ENCODE measurements at places on chromosomes 6 and 20.

DNA sequence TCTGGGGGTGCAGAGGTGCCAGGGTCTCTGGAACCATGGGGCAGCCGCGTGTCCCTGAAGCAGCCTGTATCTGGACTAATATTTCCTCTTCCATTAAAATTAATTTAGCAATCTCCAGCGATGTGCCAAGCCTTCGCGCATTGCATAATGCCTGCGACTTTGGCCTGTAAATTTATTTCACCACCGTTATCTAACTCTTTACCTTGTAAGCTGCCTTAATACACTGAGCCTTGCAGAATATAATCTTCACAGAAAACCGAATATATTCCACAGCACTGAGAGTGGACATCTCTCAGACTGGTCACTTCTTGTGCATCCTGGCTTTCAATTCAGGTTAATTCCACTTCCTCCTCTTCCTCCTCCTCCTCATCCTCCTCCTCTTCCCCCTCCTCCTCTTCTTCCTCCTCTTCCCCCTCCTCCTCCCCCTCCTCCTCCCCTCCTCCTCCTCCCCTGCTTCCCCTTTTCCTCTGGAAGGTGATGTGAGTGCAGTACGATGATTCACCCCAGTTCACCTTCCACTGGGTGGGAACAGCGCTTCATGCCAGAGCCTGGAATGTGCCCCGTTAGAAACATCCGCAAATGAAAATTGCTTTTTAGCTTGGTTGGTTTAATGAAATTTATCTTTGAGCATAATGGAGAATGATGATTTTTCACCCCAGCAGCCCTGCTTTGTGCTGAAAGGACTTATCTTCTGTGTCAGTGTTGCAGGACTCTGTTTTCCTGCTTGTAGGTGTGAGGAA is 101.4 kb downstream of the CDH4 start:
- no peak for DNase-seq

GRCh38 chr6:2510316-2510715 is 240.4 kb downstream of the MYLK4 start:
- no peak for DNase-seq

GRCh38 chr20:53623454-53624211 is 30.0 kb upstream of the ZNF217 start:
- DNase-seq: no peak

DNA sequence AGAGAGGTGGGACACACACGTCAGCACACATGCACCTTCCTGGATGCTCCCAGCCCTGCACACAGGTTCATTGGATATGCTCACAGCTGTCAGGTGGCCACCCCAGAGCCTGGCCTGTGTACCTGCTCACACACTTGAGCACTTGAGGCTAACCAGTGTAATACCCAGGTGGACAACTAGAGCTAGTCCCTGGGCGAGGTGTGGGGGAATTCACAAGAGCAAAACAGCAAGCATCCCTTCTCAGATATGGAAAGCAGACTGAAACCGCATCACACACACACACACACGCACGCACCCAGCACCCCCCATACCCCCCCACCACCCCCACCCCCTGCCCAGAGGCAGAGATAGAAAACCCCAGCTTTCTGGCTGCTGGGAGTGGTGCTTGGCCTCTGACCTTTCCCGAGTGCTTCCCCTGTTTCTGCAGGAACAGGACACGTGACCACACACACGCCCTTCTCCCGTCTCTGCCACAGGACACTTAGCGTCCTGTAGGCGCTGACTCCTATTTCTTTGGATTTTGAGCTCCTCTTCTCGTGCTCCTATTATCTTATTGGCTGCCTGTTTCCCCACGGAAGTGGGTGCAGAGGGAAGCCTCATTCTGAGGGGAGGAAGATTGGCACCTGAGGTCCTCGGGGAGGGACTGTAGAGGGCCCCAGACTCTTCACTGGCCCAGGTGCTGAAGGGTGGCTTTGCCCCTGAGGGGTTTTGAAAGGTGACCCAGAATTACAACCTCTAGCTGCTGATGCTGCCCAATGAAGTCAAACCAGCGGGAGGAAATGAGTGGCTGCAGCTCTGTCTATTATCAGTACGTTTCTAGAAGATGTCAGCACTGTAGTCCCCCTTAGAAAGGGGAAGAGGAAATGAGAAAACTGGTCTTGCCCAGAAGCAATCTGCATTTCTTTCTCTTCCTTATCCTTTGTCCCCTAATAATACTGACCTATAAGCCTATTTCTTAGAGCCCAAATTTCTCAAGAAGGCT is 65.8 kb downstream of the SYTL3 start:
- DNase-seq: no peak

GRCh38 chr6:157322792-157323254 is 496 bp downstream of the TMEM242 start:
- no peak for DNase-seq

DNA sequence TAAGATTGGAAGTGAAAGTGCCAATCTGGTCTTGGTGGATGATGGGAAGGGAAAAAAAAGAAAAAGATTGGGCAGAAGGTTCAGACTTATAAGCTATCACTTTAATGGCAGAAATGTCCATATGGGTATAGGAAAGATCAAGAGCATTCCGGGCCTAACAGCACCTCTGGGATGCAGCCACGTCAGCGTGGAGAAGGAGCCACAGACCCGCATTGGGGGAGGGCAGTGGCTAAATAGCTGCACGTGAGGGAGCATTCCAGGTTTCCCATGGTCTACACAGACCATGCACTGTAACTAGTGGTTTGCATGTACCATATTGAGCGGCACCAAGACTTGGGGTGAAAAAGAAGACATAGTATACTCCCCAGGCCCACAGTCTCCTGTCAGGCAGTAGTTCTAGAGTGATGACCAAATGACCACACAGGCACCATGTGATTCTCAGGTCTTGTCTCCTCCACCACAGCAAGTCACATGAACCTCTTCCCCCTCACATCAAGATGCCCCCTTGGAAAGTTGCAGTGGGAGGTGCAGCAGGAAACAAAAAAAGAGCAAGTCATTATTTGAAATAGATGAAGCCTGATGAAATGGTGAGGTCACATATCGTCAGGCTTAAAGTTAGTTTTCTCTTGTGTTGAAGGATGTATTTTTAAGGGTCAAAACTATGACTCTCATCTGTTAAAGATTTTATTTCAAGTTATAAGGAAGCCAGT is 94.4 kb upstream of the TNFAIP3 start:
- no peak for DNase-seq

- no peak for DNase-seq
These were observed 3.1 kb downstream of the RSPH3 start for GRCh38 chr6:158996856-158997255.

DNA sequence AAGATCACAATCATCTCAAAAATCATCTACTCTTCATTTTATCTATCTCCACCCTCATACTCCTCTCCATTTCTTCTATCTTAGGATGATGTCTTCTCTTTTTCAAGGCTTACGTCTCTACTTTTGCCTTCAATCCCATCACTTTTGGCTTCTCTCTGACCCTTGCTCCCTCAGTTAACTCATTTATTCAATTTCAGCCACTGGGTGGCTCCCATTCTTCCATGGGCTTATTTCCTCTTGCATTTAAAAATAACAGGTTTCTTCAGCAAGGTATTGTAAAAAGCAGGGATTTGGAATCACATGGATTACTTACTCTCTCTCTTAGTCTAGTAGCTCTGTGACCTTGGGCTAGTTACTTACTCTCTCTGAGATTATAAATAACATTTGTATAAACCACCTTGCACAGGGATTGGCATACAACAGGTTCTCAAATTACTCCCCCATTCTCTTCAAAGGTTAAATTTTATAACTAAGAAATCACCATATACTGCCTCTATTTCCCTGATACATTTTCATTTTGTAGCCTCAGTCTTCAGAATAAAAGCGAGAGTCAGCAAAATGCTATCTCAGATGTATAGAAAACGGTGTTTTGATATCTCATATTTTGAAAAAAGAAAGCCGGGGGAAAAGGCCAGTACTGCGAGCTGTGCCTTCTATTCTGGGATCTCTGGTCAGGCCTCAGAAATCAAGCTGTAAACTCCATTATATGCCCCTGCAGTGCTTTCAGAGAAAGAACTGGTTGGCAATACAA is 5.5 kb downstream of the ZSCAN12 start:
- DNase-seq: no peak

DNA sequence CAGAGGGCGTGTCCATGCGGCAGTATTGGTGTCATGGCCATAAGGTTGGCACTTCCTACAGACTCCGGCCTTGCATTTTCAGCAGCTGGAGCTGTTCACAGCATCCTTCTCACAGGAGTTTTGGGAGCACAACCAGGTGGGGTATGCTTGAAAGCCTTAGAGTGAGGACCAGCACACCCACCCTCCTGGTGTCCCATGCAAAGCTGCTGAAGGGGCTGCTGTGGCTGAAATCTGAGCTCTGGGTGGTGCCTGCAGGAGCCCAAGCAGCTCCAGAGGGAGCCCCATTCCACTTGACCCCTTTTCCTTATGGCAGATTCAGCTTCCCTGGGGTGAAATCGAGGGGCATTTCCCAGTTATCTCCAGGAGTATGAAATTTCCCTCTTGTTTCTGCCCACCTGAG is 74.0 kb upstream of the BHLHE23 start:
- DNase-seq: no peak

- no peak for DNase-seq
These were observed 101.8 kb upstream of the AKIRIN2 start for GRCh38 chr6:87803791-87804190.

DNA sequence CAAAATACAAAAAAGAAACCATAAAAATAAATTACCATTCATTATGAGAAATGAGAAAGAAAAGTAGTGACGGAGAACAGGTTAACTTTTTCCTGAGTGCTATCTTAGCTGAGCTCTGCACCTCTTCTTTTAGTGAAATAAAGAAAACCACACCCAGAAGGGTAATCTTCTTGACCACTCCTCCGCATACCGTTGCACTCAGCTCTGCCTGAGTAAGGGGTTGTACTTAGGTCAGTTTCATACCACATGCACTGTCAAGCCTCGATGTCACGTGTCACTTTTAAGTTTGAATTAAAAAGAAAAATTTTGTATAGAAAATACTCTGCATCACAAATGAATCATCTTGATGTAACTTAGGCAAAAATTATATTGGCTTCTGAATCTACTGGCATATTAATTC is 2.8 kb downstream of the EZR start:
- no peak for DNase-seq

DNA sequence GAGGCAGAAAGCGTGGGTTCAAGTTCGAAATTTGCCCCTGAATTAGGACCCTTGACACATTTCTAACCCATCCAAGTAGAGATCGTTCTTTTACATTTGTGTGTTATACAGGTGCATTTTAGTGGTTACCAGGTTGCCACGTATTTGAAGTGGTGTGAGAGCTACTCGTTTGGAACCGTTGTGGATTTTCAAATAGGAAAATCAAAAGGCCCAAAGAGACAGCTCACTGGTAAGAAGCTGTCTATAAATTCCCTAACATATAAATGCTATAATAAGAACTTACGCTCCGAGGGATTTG is 1.6 kb upstream of the REV3L start:
- DNase-seq: no peak

- no peak for DNase-seq
These were observed 161.1 kb downstream of the FARS2 start for GRCh38 chr6:5422321-5422915.

- DNase-seq: no peak
These were observed 504.2 kb upstream of the ID4 start for GRCh38 chr6:19332806-19333460.

GRCh38 chr6:168071620-168072019 is 7.4 kb downstream of the FRMD1 start:
- DNase-seq: no peak

DNA sequence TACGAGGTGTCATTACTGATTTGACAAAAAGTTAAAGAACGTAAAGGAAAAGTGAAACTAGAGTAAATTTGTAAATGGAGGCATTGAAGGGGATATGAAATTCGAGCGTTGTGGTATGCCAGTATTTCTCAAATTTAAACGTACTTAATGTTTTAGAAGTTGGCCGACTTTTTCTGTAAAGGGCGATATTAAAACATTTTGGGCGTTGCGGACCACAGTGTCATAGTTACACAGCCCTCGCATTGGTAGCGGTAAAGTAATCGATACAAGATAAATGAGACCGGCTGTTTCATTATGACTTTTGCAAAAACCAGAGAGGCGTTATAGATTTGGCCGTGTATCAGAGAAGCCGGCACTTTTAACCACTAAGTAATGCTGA is 39.6 kb downstream of the OR2B2 start:
- no peak for DNase-seq

DNA sequence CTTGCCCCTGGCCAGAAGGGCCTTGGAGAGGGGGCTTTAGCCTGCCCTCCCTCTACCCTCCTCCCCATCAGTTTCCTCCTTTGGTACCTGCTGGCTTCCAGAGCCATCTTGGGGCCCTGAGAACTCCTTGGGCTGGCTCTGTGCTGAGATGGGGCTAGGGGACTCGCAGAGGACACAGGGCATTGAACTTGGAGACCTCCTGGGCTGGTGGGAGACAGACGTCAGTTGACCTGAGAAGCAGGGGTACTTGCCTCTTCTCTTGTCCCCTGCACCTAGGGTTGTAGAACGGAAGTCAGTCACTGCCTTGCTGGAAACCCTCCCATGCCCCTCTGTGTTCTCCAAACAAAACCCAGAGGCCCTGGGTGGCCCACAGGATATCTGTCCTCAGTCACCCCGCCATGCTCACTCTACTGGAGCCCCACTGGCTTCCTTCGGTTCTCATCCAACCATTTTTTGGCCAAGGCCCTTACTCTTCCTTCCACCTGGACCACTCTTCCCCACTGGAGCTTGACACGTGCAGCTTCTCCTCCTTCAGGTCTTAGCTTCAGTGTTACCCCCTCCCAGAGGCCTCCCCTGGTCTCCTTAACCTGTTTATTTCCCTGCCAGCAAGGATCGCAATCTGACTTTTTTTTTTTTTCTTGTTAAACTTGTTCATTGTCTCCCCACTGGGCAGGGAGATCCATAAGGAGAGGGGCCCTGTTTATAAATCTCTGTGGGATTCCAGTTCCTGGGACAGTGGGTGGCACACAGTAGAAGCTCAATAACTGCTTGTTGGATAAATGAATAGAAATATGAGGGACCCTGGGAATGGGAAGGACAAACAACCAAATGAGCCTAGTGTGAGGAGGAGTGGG is 971 bp downstream of the RBCK1 start:
- DNase-seq: no peak

DNA sequence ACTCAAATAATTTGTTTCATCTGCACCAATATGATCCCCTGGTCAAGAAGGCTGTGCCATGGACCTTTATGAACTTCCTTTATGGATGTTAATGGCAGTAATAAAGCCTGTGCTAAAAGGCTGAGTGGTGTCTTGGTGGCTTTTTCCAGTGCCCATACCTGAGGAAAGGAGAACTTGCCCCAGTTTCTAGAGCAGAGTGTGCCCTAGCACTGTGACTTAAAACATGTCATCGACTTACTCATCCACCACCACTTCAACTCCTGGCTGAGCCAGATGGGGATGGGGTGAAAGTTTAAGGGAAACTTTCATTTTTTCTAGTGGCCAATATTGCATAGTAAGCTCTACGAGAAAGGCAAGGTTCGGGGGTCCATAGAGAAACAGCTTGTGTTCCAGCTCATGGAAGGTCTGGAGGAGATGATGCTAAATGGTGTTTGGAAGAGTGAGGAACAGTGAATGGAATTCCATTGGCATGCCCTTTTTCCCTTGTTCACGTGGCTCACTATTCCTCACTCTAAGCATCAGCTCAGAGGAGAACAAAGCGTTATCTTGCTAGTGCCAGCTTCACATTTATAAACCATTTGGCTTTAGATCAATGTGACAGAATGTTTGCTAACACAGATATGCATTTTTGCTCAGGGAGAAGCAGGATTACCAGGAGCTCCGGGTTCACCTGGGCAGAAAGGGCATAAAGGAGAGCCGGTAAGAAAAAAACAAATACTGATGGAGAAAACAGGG is 71.2 kb downstream of the COL19A1 start:
- no peak for DNase-seq

GRCh38 chr6:24546439-24546838 is 51.7 kb downstream of the ALDH5A1 start:
- DNase-seq: no peak
